ENCODE measurements at places on chromosomes 3 and 15.

DNA sequence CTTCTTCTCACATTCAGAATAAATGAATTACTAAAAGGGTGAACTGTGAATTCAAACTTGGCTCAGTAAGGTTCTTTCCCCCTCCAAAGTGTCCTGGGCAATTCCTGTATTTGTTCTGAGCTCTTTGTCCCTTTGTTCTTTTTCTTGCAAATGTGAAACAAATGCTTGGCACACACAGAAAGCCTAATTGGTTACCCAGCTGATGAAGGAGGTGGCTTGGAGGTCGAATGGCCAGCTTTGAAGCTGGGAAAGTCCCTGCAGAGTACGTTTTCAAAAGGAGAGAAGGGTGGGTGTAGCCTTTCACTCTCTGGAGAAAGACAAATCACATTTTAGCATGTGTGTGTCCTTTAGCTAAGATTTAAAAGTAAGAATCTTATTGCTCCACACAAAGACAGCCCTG lies 154.4 kb downstream of the PEX5L start:
- DNase-seq = no peak

DNA sequence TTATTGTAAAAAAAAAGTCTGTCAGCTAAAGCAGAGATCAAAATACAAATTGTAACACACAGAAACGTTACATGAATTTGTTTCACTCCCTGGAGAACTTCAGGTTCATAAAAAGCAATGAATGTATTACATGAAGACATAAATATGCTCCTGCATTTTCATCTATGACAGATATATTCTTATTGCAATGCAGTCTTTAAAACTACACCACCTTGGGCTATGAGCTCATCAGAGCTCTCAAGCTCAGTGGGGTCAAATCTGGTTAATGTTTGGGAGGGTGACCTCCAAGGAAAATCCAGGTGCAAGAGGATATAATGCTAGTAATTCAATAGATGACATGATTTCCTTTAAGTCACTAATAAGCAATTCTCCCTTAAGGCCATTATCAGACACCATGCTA lies 606.8 kb downstream of the EPHA3 start:
- no peak for DNase-seq

GRCh38 chr15:78425643-78426042 lies 12.4 kb upstream of the IREB2 start:
- no peak for DNase-seq

GRCh38 chr3:23189187-23189586 lies 13.9 kb upstream of the UBE2E2 start:
- no peak for DNase-seq

GRCh38 chr3:18402239-18402799 lies 22.8 kb downstream of the SATB1 start:
- DNase-seq = no peak

DNA sequence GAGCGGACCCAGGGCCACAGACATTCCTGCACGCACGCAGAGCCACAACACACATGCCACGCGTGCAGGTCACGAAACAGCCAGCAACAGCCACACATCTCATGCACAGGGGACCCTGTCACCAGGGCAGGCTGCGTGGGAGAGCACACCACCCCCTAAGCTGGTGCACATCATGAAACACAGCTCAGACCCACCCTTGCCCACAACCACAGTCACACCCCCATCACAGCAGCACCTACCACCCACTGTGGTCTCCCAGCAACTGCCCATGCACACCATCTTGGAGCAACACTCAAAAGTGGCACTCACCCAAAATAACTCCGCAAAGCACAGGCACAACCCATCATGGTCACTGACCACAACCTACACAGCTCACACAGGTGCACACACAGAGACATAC lies 75.7 kb downstream of the OCA2 start:
- no peak for DNase-seq

DNA sequence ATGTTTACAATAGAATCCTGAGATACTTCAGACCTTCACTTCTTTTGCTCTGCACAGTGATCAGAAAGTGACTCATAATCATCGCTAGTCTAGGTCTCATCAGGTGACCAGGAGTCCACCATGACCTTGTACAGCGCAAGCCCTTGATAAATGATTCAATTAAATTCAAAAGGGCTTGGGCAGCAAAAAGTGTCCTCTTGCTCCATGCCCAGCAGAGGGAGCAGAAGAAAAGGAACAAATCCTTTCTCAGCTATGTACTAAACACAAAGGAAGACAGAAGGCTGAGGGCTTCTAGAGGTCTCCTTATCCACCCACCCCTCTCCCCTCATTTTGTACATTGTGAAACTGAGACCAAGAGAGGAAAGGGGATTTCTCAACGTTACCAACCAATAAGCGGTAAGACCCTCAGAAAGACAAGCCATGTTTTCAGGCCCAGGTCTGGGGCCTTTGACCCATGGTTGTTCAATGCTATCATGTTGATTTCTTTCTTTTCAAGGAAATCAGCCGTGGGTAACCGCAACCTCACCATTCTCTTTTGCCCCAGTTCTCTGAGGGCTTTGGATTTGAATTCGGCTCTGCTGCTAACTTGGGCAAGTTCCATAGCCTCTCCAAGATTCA lies 74.8 kb downstream of the AQP9 start:
- DNase-seq = no peak

GRCh38 chr15:51757450-51757849 lies 6.1 kb downstream of the TMOD2 start:
- DNase-seq = no peak

GRCh38 chr15:35393398-35393797 lies 152.6 kb downstream of the DPH6 start:
- DNase-seq = no peak

- no peak for DNase-seq
These were observed 75.6 kb downstream of the MCTP2 start for GRCh38 chr15:94306700-94307650.

GRCh38 chr15:51199541-51199940 lies 104.8 kb upstream of the TNFAIP8L3 start:
- no peak for DNase-seq

- no peak for DNase-seq
These were observed 389.7 kb upstream of the ROBO1 start for GRCh38 chr3:80157546-80157945.

GRCh38 chr3:38552364-38552763 lies 56.2 kb downstream of the EXOG start:
- DNase-seq = no peak

DNA sequence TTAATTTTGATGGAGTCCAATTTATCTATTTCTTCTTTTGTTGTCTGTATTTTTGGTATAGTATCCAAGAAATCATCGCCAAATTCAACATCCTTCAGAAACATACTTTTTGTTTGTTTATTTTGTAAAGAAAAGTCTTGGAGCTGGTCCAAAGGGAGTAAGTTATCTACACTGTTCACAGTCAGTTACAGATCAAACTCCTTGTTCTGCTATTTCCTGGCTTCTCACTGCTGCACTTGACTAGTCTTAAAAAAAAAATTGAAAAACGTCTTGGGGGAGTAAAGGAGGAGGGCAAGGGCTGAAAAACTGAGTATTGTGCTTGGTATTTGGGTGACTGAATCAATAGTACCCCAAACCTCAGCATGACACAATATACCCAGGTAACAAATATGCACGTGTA lies 105.6 kb downstream of the NFKBIZ start:
- DNase-seq = no peak

DNA sequence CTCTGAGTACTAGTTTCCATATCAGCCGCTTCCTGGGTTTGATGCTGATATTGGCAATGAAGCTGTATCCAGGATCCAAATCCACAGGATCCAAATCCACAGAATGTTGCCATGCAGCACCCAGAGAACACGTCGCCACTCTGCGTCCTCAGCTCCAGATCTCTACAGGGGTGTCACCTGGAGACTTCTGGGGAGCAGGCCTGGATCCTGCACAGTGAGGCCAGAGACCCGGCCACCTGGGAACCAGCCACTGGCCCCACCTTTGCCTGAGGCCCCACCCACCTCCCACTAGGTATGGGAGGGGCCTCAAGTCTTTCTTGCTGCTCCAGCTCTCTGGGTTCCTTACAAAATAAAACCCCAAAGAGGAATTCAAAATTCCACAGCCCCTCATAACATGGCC lies 123.9 kb downstream of the LRRK1 start:
- DNase-seq = no peak

DNA sequence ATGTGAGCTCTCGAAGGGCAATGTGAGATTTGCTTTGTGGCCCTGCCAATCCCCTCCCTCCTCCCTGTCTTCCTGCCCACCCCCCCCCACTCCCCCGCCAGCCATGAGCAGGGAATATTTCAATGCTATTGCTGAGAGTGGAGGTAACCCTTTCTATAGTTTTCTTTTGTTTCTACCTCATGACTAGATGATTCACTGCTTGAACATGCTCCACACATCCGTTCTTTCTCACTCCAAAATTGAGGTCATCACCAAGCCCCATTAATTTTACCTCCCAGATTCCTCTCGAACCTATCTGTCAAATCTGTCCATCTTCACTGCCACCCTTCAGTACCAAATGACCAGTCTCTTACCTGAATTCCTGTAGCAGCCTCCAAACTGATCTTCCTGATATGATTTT lies 12.2 kb downstream of the ZNF774 start:
- DNase-seq = no peak

- peak; percentile 62 for DNase-seq
These were observed 94.5 kb upstream of the ADAMTSL3 start for GRCh38 chr15:83559310-83559966.

- no peak for DNase-seq
These were observed 2.1 kb downstream of the MCTP2 start for GRCh38 chr15:94233441-94233840.

DNA sequence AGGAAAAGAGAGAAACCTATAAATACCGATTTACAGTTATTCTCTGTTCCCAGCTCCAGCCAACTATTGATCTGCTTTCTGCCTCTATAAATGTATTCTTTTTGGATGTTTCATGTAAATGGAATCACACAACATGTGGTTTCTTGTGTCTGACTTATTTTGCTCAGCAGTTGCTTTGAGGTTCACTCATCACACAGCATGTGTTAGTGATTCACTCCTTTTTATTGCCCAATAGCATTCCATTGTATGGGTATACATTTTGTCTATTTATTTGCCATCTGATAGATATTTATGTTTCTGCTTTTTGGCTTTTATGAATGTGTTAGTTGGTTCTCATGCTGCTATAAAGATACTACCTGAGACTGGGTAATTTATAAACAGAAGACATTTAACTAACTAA lies 23.6 kb downstream of the CCR1 start:
- no peak for DNase-seq

GRCh38 chr3:107377151-107377550 lies at the start of gene CCDC54:
Gene CCDC54 (plus strand): TSS chr3:107377439. CDS start chr3:107377588, 149 bp downstream.
- DNase-seq = no peak

DNA sequence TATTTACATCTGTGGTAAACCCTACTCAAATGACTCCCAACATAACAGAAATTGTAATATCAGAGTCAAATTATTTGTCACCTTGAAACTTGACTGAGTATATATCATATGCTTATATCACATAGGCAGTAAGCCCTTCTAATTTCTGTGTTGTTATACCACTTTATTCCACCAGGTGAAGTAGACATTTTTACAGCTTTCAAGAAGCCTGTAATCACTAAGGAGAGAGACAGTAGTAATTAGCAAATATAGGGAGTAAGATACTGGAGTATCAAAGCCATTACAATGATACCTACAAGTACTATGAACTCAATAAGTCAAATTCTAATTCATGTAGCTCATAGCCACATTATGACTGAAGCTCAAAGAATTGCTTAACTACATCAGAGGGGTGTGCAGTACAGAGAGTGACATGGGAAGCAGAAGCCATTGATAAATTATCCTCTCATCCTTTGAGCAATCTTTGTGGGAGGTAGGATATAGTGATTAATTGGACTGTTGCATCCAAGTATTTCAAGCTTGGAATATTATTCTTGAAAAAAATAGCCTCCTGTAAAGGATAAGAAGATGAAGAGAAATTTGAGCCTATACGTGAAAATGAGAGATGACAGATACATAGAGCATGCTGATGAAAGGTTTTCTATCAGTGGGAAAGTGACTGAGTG lies 1005.9 kb downstream of the ZPLD1 start:
- no peak for DNase-seq

DNA sequence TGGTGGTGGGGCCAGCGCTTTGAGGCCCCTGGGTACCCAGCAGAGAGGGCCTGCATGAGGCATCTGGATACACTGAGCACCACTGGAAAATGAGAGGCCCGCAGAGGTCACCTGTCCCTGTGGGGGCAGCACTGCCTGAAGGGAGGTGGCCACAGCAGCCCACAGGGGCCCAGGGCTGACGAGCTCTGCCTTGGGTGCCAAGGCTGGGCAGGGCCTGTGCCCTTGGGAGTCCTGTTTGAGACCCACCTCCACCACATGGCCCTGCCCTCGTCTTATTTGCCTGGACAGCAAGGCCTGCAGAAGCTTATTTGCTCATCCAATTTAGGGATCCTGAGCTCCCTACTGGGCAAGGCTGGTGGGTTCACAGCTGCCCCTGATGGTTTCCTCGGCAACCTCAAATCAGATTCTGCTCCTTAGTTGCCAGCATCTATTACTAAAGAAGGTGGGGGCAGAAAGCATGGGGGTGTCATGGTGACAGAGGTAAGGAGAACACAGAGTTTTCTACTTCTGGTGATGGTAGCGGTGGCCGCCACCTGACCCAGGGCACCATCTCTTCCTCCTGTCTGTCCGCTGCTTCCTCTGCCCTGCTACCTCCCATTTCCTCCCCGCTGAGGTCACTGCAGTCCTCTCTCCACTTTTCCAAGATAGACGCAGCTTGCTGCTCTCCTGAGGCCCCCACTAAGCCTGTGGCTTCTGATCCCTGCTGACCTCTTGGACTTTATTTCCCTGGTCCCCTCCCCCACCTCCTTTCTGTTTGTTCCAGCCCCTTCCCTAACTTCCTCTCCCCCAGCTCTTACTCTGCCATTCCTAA lies 62.9 kb downstream of the HMCES start:
- DNase-seq = no peak

- DNase-seq = no peak
These were observed 67.0 kb downstream of the WWTR1 start for GRCh38 chr3:149590691-149591441.

- no peak for DNase-seq
These were observed 4.6 kb upstream of the P2RY14 start for GRCh38 chr3:151282921-151283320.

DNA sequence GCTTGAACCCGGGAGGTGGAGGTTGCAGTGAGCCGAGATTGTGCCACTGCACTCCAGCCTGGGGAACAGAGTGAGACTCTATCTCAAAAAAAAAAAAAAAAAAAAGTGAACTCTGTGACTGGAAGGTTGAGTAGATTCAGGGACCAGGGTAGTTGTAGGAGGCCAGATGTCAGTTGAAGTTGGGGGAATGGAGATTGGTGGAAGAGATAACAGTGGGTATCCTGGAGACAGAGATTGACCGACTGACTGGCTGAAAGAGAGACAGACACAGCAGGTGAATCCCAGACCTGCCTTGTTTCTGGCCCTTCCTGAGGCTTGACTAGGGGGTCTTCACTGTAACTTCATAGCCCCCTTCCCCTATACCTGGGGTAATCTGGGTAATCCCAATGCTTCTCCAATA lies 22.1 kb upstream of the RNU6-1 start:
- no peak for DNase-seq

GRCh38 chr3:183710231-183710630 lies 12.6 kb downstream of the YEATS2 start:
- no peak for DNase-seq

Measured in glutamatergic neuron (in vitro differentiated cells).